ENCODE measurements at places on chromosomes 5 and 9. TPM values are rescaled to one million over a fixed set of nuclear protein-coding genes. Genes with fewer than 3 reads are reported as not detected.

The LRRC26 gene
- not detected for polyA plus RNA-seq

The ZDHHC11B gene
- 1.7 TPM for polyA plus RNA-seq

The GPR150 gene
- 0.05 TPM for polyA plus RNA-seq

The BRD8 gene
- 74.8 TPM for polyA plus RNA-seq

The PTPRD gene
- polyA plus RNA-seq: 21.7 TPM

The SPINK6 gene
- polyA plus RNA-seq: not detected

The ARL14EPL gene
- not detected for polyA plus RNA-seq

The PRR7 gene
- polyA plus RNA-seq: 0.51 TPM

The RASGEF1C gene
- polyA plus RNA-seq: 0.97 TPM

The SLCO6A1 gene
- not detected for polyA plus RNA-seq

The FAM153A gene
- polyA plus RNA-seq: 1.2 TPM

The SLC6A19 gene
- polyA plus RNA-seq: not detected

The CNTFR gene
- polyA plus RNA-seq: 1.2 TPM

The PGM5 gene
- polyA plus RNA-seq: 124 TPM

The ARRDC1 gene
- polyA plus RNA-seq: 5.2 TPM

The PCDHGA2 gene
- polyA plus RNA-seq: 5.4 TPM

The GAS1 gene
- 71.4 TPM for polyA plus RNA-seq

The BNC2 gene
- polyA plus RNA-seq: 36.1 TPM

The NMUR2 gene
- 0.13 TPM for polyA plus RNA-seq
